K562 (cell line): ENCODE measurements at places on chromosomes 5 and 9. TPM values are rescaled to one million over a fixed set of nuclear protein-coding genes. Genes with fewer than 3 reads are reported as not detected.

DNA sequence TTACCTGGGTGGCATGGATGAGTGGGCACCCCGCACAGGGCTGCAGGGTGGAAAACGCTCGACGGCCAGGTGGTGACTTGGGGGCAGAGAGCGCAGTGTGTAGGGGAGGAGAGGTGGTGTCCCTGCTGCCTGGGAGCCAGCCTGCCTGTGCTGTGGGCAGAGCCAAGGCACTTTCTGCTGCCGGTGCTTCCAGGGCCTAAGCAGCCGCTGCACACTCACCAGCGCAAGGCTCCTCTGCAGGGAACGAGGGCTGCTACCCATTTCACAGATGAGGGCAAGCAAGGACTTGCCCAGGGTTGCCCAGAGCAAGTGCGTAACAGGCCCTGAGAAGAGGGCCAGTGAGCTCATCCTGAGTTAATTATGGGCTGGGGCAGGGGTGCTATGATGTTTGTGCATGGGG, 62.5 kb downstream of the CRB2 start:
- H3K4me1 ChIP-seq, result no peaks in the 10 kb centered on the region
- no peaks in the 10 kb centered on the region for H3K36me3 ChIP-seq
- H3K4me3 ChIP-seq, result no peak overlapping the region

DNA sequence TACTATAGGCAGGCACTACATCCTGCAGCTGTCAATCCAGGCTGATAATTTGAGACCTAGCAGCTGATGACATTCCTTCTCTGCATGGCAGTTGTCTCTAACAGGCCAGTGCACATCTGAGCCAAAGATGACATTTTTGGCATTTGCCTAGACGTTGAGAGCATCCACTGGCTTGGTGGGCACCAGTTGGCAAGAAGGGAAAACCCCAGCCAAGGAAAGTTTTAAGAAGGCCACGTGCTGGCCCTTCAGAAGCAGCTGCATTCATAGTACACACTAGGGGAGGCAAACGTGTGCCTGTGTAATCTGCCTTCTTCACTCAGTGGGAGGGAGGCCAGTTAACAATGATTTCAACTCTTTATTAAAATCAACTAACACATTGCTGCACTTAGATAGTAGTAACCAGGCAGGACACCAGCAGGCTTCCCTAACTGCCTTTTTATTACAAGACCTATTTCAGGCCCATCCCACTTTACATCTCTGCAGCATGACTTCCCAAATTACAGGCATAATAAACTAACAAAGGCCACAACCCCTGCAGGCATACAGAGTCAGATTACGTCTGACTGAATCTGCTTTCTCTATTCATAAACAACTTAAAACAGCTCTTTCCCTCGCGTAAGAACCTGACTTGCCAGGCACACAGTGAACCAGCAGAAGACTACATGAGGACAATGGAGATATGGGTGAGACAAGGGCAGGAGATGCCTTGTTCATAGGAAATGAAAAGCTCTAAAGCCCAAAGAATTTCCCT, 576.3 kb downstream of the PDE4D start:
- H3K4me1 ChIP-seq, result no peaks in the 10 kb centered on the region
- no peaks in the 10 kb centered on the region for H3K27me3 ChIP-seq
- no peak overlapping the region for H3K27ac ChIP-seq
- no peak overlapping the region for H3K4me3 ChIP-seq
- DNase-seq, result no peak
- no peaks in the 10 kb centered on the region for H3K36me3 ChIP-seq

DNA sequence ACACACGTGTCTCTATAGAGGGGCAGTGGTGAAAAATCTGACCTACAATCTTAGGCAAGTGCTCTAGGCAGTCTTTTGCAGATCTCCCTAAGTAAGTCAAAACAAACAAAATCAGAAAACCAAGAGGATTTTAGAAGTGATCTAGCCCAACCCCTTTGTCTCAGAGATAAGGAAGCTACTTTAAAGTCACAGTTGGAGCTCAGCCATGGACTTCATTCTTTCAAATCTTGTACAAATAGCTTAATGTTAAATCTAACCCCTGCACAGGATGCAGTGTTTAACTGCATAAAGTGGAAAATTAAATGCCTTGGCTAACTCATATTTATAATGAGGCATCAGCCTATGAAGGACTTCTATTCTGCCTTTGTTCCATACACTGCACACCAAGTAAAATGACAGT, 135.1 kb upstream of the RFX3 start:
- no peak for DNase-seq
- H3K27me3 ChIP-seq, result no peaks in the 10 kb centered on the region
- H3K4me1 ChIP-seq, result no peaks in the 10 kb centered on the region
- no peak overlapping the region for H3K27ac ChIP-seq
- no peak overlapping the region for H3K4me3 ChIP-seq

The PRRC2B gene
- 125 and 126 TPM in 2 replicates for total RNA-seq

GRCh38 chr9:14693251-14693861, at the start of gene ZDHHC21:
Gene ZDHHC21 (minus strand): TSS chr9:14693432. CDS start chr9:14674340, 19,092 bp downstream.
- H3K27ac ChIP-seq, result no peak within 1 kb of the TSS
- no peaks in the 10 kb centered on the region for H3K27me3 ChIP-seq
- peak within 1 kb of the TSS; percentile 40 for H3K4me3 ChIP-seq
- H3K36me3 ChIP-seq, result no peaks in the 10 kb centered on the region

The MTMR12 gene
- 28.4 and 28.7 TPM in 2 replicates for total RNA-seq
